Stimulated activated CD4-positive, alpha-beta T cell treated with anti-CD3 and anti-CD28 coated beads, Interleukin-1b, Interleukin-23, amount 100 ng/mL, for 1 hour (primary cell): ENCODE measurements at places on chromosomes 2 and 18.

GRCh38 chr2:170923799-170924198 is 5.3 kb upstream of the GORASP2 start:
- no peak for DNase-seq

- no peak for DNase-seq
Observed at GRCh38 chr2:69770747-69771146, 28.8 kb downstream of the ANXA4 start.

DNA sequence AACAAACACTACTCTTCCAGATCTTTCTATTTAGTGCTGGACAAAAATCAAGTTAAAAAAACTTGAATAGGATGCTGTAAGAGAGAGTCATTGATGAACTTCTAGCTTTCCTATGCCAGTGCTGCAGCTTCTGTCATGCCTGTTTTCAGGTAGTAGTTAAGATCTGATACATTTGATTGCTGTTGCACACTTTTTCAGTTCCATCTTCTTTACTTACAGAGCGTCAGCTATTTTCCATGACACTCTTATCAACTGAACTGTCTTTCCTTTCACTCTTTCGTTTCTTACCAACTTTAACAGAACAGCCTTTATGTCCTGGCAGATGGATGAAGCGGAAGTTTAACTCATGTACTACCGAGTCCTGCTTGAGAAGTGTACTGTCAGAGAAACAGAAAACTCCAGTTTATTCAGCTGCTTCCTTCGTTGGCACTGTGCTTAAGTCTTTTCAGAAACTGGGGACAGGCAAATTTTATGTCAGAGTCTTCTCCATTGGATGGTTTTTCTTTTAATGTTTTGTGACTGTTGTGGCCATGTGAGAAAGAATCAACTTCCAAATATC is 145.9 kb upstream of the KLHL14 start:
- DNase-seq = no peak

GRCh38 chr2:106537047-106537446 is 49.9 kb downstream of the CD8B2 start:
- no peak for DNase-seq

DNA sequence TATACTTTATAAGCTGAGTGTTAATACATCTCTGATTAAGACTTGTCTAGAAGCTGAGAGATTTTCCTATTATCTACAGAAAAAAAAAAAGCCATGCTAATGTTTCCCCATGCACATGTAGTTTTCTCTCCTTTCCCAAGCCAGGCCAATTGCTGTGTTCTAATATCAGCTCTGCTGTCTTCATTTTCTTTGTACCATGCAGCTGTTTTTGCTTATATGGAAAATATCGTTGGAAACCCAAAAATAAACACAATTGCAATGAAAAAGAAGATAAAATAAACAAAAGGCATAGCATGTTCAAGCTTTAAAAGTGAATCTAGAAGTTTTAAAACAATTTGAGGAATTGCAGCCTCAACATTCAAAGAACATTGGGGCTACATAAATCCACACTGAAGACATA is 817.4 kb upstream of the ACVR2A start:
- DNase-seq = no peak

GRCh38 chr2:3633089-3633981 is 24.7 kb upstream of the ALLC start:
- no peak for DNase-seq

DNA sequence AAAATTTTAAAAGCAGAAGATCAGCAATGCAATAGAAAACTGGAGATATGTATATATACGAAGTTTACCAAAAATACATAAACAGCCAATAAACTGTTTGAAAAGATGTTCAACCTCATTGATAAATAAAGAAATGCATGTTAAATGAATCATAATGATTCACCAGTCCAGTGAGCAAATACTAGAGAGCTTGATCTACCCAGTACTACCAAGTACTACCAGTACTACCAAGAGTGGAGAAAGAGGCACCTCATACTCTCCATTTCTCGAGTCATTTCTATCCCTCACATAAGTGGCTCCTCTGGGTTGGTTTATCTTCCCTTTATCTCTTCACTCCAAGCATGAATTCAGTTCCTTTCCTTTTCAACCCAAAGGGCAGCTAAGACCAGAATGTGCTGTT is 138.9 kb downstream of the MREG start:
- no peak for DNase-seq

DNA sequence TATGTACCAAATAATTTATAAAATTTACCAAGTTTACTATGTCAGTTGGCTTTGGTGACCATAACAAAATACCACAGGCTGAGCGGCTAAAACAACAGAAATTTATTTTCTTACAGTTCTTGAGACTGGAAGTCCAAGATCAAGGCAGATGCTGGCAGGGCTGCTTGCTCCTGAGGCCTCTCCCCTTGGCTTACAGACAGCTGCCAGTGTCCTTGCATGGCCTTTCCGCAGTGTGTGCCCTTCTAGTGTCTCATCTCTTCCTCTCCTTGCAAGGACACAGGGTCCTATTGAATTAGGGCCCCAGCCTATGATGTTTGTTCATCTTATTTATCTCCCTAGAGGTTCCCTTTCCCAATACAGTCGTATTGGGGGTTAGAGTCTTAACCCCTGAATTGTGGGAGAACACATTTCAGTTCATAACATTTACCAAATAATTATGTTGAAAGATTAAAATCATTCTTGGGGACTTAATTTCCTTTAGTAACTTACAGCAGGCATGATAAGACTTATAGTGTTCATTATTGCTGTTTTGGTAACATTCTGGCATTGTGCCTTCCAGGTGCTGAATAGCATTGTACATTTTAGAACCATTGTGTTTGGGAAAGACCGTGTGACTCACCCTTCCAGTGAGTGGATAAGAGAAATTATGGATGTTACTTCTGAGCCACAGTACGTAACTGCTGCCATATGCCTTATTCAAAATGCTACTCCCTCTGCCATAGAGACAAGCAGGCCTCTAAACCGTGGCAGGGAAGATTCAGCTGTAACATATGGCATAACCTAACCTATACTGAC is 317.5 kb downstream of the TMX3 start:
- DNase-seq = no peak

GRCh38 chr2:38174131-38174530 is 98.2 kb upstream of the CYP1B1 start:
- no peak for DNase-seq

- DNase-seq = no peak
Observed at GRCh38 chr18:24051031-24051947, 36.7 kb downstream of the TTC39C start.

- no peak for DNase-seq
Observed at GRCh38 chr2:45794134-45794617, 142.7 kb downstream of the PRKCE start.

DNA sequence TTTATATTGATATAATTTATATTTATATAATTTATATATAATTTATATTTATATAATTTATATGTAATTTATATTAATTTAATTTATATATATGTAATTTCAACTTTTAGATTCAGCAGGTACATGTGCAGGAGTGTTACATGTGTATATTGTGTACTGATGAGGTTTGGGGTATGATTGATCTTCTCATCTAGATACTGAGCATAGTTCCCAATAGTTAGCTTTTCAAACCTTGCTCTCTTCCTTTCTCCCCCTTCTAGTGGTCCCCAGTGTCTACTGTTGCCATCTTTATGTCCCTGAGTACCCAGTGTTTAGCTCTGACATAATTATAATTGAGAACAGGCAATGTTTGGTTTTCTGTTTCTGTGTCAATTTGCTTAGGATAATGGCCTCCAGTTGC is 1335.3 kb upstream of the CDH2 start:
- no peak for DNase-seq

- no peak for DNase-seq
Observed at GRCh38 chr2:120748310-120748709, 12.6 kb downstream of the GLI2 start.

DNA sequence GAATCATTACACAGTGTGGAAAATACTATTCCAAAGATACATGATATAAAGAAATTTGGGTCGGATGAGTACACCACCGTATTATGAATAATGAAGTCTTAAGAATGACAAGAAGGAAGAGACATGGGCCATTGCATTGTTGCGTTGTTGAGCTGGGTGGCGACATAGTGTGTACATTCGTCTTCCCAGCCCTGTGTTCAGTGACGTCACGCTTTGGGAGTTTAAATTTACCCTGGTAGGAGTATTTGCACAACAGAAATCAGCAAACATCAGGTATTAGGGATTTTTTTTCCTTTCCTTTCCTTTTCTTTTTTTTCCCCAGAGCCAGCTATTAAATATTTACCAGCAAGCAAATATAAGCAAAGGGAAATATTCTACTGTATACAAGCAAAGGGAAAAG is 347.2 kb upstream of the NETO1 start:
- DNase-seq = no peak

- DNase-seq = no peak
Observed at GRCh38 chr2:47818777-47819176, 35.8 kb downstream of the MSH6 start.

DNA sequence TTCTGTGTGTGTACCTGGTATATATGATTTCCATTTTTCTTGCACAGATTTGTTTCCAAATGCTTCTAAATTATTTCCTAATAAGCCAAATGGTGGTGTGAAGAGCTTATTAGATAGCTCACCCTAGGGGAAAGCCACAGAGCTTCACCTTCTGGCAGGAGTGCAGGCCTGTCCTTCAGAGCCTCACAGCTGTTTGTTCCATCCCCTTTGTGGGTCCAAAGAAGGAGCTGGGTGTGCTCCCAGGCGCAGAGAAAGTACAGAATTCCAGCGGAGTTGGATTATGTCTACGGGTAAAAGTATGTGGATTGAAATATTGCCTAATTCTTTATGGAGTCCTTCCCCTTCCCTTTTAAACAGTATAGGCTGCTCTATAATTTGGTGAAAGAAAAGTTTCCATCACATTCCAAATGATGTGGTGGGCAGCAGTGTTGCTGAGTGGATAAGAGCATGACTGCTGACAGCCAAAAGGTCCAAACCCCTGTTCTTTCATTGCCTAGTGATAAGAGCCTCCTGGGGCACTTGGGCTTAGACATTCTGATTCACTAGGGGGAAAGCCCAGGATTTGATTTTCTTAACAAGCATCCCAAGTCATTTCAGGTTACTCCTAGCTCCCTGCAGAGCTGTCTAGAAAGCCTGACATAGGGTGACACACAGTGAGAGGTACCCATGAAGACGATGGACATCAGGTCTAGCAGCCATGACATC is 86.6 kb downstream of the WDSUB1 start:
- no peak for DNase-seq

GRCh38 chr2:144003460-144004075 is 516.4 kb downstream of the ZEB2 start:
- DNase-seq = no peak

DNA sequence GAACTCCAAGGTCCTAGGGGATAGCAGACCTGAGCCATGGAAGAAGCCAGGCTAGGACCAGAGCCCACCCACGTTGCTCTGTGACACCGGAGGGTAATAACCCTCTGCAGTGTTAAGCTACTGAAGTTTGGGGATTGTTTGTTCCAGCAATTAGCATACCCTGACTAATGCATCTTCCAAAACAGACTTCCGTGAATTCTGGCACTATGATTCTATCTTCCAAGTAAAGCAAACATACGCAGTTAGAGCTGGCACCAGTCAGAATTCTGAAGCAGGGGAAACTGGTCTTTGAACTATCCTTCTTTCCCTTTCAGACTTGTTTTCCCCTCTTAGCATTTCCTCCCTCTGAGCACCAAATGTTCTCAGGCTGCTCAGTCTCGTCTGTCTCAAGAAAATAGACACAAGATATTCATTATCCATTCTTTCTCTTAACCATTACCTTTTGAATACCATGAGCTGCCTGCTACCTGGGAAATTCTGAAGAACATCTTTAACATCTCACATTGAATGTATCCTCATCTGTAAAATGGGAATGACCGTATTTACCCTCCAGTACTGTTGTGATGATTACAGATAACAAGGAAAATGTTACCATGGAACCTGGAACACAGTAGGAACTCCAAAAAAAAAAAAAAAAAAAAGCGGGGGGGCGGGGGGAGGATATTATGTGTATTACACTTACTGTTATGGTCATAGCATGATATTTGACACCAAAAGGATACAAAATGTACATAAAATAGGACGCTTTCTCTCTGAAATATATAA is 108.2 kb downstream of the TCF4 start:
- no peak for DNase-seq

DNA sequence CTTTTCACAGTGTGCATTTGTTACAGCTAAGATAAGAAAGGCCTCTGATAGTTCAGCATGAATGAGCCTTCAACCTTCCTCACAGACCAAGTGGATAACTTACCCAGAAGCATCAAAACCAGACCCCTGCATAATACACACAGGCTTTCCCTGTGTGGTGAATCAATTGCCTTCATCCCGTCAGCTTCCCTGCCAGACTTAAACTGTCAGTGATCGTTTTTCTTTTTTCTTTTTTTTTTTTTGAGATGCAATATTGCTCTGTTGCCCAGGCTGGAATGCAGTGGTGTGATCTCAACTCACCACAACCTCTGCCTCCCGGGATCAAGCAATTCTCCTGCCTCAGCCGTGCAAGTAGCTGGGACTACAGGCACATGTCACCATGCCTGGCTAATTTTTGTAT is 20.5 kb upstream of the SLC35F5 start:
- no peak for DNase-seq

DNA sequence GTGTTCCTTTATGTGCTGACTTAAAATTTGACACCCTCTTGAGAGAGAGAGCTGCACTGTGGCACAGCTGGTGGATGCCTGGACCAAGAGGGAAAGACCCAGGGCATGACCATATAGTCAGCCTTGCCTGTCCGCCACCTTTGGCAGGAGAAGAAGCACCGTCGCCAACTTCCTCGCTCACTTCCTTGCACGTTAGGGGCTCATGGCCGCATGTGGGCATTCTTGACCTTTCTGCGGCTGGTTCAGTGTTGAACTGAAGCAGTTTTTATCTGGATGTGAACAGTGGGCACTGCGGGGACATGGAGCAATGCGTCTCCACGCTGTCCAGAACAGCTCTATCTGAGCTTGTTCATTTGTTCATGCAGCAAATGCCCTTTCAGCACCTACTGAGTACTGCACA is 66.9 kb downstream of the TRAPPC12 start:
- no peak for DNase-seq

- DNase-seq = no peak
Observed at GRCh38 chr2:222730366-222730999, 59.0 kb downstream of the MOGAT1 start.

DNA sequence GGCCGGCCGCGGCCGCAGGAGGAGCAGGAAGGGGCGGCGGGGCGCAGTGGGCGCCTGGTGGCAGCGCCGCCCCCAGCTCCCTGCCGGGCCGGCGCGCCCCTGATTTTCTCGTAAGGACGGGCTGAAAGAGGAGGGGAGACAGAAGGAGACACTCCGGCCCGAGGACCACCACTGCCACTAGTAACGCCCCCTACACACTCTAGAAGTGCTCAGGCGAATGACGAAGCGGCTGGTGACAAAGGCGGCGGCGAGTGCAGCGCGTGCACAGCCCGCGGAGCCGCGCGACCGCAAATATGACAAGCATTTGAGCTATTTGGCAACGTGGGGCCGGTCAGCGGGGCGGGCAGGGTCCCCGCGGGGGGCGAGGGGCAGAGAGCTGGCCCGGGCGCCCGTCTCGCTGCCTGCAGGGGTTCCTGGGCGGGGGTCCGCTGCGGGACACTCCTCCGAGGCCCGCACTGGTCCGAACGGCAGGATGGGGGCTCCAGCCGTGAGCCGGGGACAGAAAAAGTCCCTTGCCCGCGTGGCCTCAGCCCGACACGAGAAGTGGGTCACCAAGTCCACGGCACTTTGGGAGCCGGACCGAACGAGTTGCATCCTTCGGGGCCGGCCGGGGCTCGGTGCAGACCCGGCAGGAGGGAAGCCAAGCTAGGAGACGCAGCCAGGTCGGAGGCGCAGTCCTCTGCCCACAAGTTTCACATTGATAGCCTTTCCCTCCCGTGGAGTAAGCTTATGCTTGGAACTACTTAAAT is 524 bp upstream of the SERTAD2 start:
- DNase-seq = no peak
